Effector memory CD4-positive, alpha-beta T cell (primary cell): ENCODE measurements at places on chromosomes 1 and 21.

GRCh38 chr1:222543817-222544216 lies 4.1 kb downstream of the HHIPL2 start:
- H3K27me3 ChIP-seq, result peaks cover 3% of the 10 kb centered on the region
- H3K27ac ChIP-seq, result no peak overlapping the region

DNA sequence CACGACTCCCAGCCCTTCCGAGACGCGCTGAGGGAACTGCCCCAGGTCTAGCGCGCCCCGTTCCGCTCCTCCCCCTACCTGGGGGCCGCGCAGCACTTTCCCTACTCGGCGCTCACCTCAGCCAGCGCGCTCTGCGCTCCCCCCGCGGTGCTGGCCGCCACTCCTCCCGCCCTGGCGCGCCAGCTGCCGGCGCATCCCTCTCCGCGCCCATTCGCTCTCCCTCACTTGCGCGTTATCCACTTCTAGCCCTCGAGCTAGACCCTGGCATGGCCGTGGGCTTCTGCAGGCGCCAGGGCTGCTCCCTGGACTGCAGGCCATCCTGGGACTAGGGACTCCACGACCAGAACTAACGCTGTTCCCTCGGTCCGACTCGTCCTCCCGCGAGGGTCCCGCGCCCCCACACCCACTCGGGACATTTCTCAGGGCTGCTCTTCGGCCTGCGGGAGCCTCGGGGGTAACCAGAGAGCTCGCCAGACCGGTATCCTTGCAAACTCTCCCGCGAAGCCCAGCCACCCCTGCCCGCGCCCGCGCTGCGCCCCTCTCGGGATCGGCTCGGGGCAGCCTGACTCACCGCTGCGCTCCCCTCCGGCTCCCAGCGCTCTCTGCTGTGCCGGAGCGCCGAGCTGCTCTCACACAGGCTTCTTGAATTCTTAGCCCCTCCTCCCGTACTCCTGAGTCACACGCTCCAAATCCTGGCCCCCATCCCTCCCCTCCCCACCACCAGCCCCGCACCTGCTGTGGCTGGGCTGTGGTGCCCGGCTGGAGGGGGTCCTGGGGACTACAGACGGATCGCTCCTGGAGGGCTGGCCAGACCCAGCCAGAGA lies at the start of gene NGF:
Gene NGF (minus strand): TSS at position 617 of the 824 bp plus-strand sequence. CDS start 51,454 bp downstream, outside the sequence.
- no peak for DNase-seq
- no peaks in the 10 kb centered on the region for H3K4me1 ChIP-seq
- H3K36me3 ChIP-seq, result no peaks in the 10 kb centered on the region
- no peak within 1 kb of the TSS for H3K4me3 ChIP-seq
- H3K27me3 ChIP-seq, result no peaks in the 10 kb centered on the region

- no peaks in the 10 kb centered on the region for H3K4me1 ChIP-seq
- H3K36me3 ChIP-seq, result no peaks in the 10 kb centered on the region
- H3K4me3 ChIP-seq, result no peak overlapping the region
- H3K27ac ChIP-seq, result no peak overlapping the region
- no peaks in the 10 kb centered on the region for H3K27me3 ChIP-seq
These were observed 81.6 kb downstream of the KIRREL1 start for GRCh38 chr1:158075078-158075477.

DNA sequence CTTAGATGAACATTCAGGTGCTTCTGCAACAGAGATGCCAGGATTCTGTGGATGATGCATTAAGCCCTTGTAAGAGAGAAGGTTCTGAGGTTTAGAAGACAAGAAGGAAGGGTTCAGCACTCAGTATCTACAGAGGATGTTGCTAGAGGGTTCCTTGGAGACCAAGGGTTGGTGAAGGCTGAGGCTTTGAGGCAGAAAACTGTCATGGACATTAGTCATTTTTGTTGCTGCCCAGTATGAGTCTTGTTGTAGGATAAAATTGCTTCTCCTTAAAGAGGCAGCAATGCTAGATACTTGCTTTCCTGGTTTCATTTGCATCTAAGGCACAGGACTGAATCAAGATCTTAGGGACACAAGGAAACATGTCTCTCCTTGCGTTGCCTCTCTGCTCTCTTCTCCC lies 319.4 kb upstream of the NFIA start:
- no peaks in the 10 kb centered on the region for H3K36me3 ChIP-seq
- H3K27ac ChIP-seq, result no peak overlapping the region
- no peak overlapping the region for H3K4me3 ChIP-seq
- no peaks in the 10 kb centered on the region for H3K4me1 ChIP-seq
- no peaks in the 10 kb centered on the region for H3K27me3 ChIP-seq
- no peak for DNase-seq

DNA sequence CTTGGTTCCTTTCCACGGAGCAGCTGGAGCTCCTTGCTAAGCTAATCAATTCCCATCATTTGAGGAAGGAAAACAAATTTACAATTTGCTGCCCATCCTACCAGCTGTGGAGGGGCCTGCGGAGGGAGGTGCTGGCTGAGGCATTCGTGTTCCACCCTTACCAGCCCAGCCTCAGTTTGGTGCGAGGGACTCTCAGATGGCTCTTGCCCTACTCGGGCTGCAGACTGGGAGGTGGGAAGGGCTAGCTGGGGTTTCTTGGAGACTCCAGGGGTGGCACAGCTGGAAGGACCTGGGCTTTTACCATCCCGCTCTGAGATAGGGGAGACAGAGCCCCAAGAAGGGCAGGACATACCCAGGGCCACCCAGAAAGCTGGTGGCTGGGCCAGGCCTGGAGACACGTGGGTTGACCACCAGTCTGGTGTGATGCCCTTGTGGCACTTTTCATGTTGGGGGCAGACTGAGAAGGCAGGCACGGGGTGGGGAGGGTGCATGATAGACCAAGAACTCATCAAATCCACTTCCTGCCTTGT lies 17.7 kb downstream of the DISP3 start:
- no peaks in the 10 kb centered on the region for H3K27me3 ChIP-seq
- H3K36me3 ChIP-seq, result no peaks in the 10 kb centered on the region
- H3K27ac ChIP-seq, result no peak overlapping the region
- no peak for DNase-seq

DNA sequence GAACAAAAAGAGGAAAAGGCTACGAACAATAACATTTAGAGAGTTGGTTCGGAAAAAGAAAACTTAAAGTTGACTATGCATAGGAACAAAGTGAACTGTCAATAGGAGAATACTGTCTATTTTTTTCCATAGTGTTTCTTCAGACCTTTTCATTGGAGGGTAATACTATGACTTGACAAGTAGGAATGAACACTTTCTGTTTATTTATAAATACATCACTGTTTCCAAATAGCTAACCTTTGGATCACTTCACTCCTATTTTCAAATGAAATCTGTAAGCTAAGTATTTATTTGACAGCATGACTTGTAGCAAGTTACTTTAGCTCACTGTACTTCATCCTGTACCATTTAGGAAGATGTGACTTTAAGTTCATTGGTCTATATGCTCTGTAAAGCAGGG lies 221.3 kb downstream of the COL24A1 start:
- H3K4me3 ChIP-seq, result no peak overlapping the region
- no peaks in the 10 kb centered on the region for H3K4me1 ChIP-seq
- H3K27me3 ChIP-seq, result no peaks in the 10 kb centered on the region
- no peaks in the 10 kb centered on the region for H3K36me3 ChIP-seq

DNA sequence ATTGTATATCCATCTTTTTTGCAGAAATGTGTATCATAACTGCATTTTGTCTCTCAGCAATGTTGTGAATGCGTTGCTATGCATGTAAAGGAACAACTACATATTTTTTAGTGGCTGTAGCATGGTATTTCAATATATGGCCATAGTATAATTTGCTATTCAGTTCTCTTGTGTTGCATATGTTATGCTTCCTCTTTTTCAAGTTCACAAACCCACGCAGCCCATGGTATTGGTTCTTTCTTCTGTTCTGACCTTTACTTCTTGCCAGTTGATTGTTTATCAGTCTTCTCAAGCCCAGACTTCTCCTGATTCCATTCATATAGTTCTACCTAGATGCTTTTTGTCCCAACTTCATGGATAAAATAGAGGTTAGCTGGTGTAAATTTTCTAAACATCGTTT lies 6.1 kb downstream of the SLC22A15 start:
- no peak for DNase-seq
- H3K27me3 ChIP-seq, result no peaks in the 10 kb centered on the region
- H3K27ac ChIP-seq, result no peak overlapping the region
- no peaks in the 10 kb centered on the region for H3K36me3 ChIP-seq
- no peak overlapping the region for H3K4me3 ChIP-seq
- no peaks in the 10 kb centered on the region for H3K4me1 ChIP-seq
